ENCODE measurements at places on chromosomes 2 and 18.
A peak's percentile ranks its signal among the peaks of the same experiment; 100 is the strongest.

- DNase-seq = no peak
Observed at GRCh38 chr2:60317034-60317386, 236.4 kb downstream of the BCL11A start.

- DNase-seq = no peak
Observed at GRCh38 chr2:33222309-33222708, 254.1 kb upstream of the RASGRP3 start.

- DNase-seq = peak; percentile 77
Observed at GRCh38 chr18:59358414-59358711, 702 bp downstream of the LMAN1 start.

- peak; percentile 37 for DNase-seq
Observed at GRCh38 chr18:25561918-25562317, 210.0 kb upstream of the ZNF521 start.

Measured in fibroblast of skin of right biceps (primary cell).